ENCODE measurements at places on chromosomes 1 and 21.

DNA sequence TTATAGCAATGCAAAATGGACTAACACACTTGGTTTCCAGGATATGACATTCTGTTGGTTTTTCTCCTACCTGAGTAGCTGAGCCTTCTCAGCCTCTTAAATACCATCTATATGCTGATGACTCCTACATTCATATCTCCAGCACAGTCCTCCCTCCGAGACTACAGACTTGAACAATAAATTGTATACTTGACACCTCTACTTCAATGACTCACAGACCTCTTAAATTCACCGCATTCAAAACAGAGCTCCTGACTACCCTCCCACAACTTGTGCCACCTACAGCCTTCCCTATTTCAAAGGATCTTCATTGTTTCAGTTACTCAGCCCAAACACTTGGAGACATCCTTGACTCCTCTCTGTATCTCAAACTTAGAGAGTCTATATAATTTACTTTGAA lies 66.8 kb upstream of the ASB17 start:
- DNase-seq: no peak

- DNase-seq: no peak
Observed at GRCh38 chr1:156464825-156465452, 35.6 kb downstream of the MEF2D start.

DNA sequence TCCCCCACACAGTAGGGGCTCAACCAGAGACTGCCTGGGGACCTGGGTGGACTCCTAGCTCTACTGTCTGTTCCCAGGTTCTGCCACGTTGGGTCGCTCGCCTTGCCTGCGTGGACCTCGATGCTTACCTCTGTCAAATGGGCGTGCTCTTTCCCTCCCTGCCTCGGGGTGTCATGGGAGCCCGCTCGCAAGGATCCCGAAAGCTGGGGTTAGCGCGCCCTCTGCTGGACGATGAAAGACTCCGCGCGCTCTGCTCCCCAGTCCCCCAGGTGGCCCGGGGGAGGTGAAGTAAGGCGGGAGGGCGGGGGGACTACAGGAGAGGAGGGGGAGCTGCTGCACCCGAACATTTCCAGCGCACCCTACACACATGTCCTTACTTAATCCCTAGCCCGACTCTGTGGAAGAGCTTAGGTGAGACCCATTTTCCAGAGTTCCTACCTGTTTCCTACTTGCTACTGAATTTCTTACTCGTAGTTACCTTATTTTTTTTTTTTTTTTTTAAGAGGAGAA lies 2.3 kb upstream of the BSND start:
- DNase-seq: peak; percentile 23

DNA sequence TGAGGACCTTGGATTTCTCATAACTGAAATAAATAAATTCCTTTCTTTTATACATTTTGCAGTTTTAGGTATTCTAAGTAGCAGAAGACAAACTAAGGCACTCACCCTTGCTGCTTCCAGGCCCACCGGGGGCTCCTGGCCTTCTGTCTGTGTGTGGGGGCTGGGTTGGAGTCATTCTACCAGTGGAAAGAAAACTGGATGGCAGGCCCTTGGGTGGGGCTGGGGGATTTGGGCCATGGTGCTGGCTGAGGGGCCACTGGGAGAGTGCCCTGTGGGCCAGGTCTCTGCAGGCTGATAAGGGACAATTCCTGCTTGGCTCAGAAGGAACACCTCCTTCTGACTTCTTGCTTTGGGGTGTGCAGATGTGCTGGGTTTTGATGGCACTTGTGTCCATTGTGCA lies 54.0 kb upstream of the CSF3R start:
- no peak for DNase-seq

DNA sequence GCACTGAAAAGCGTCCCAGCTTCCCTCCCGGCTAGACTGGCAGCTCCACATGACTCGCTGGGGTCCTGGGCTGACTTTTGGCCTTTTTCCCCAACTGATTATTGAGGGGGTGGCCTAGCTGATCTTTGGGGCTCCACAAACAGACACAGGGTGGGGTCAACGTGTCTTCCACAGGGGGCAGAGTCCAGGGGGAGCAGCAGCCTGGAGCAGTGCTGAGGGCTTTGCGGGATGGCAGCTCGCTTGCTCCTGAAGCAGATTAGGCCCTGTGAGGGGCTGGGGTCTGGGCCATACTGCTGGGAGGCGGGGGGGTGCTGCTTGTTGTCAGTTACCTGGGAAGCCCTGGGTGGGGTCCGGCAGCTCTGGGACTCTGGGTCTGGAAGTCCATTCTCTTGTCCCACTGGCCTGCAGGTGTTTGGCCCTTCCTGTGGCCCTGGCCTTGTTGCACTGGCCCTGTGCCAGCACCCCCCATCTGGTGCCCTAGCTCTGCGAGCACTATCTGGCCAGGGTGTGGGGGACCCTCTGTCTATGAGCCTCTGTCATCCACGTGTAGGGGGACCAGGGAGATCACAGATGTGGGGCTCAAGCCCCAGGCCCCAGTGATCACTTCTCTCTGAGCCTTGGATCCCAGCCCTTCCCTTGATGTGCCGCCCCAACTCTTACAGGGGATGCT lies 12.3 kb upstream of the HES5 start:
- no peak for DNase-seq

DNA sequence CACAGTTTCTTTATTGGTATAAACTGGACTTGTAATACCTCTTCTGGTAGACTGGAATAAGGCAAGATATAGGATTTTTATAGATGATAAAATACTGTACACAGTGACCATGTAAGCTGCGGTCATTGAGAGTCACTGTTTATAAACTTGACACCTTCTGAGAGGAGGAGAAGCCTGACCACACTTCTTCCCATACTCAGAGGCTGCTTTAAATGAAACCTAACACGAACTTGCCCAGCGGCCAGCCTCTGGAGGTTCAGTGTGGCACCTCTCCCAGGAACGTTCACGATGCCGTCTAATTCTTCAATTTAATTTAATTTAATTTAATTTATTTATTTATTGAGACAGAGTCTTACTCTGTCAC lies 22.5 kb downstream of the MTARC1 start:
- DNase-seq: no peak

DNA sequence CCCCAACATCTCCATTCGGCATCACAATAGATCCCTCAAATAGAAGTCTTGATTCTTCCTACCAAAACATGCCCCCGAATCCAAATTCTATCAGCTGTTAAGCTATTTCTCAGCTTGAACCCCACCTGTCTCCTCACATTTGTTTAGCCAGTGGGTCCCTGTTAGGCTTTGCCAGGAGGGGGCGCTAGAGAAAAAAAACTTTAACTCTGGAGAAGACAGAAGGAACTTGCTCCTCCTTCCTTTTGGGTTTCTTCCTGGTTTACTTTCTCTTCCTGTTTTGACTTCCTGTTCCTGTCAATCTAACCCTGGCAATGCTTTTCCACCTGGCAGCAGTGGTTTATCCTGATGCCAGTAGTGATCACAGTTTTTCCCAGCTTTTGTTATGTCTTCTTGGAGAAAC lies 95.6 kb upstream of the KCNK1 start:
- peak; percentile 2 for DNase-seq

DNA sequence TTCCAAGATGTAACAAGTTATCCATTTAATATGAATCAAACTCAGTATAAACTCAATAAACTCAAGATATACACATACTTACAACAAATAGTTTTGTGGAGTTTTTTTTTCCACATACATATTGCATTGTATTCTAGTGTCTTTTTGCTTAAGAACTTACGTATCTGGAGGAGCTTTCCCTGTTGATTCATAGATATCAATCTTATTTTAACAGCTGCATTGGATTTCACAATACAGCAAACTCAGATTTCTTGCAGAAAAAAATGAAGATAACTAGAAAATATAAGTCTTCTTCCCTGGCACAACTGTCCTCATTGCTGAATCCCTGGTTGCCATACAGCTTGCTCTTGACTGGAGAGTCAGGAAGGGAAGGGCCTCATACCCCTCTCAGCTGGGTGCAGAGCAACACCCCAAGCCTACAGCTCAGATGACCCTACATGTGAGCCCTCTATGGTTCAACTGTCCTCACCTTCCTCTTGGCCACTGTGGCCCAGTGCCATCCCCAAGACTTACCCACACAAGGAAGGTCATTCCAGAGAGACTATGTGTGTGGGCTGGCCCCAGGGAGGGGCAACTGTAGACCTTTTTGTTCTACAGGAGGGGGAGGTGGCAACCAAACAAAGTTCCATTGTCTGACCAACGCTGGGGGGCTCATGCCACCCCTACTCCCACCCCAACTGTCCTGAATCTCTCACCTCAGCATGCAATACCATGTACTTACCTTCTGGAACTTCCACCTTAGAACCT lies 1.7 kb downstream of the MPZ start:
- no peak for DNase-seq

DNA sequence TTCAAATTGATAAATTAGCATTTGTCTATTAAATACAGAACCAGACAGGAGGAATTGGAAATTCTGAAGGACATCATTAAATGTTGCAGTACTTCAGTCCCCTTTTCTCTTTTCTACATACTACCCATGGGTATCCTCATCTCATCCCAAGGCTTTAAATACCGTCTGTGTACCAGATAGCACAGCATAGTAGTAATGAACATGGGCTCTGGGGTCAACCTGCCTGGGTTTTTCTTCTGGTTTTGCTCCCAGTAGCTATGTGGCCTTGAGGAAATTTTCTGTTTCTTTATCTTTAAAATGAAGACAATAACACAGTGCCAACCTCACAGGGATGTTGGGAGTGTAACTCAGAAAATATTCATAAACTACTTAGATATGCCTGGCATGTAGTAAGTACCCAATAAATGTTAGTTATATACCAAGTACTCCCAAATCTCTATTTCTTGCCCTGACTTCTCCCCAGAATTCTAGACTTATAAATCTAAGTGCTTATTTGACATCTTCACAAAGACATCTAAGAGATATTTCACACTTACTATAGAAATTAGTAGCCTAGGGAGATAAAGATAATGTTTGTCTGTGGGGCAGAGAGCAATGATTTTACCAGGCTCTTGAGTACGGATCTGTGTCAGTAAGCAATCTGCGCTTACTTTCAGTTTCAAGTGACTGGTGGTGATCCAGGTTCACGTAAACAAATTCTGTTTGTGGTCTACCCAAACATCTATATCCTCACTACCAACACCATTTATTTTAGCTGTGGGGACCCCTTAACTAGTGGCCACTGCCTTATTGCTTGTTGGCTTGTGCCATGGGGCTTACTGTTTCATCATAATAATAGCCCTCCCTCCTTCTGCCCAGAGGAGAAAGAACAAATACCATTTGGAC lies 37.3 kb downstream of the VANGL2 start:
- no peak for DNase-seq

- peak; percentile 81 for DNase-seq
Observed at GRCh38 chr1:229230140-229230892, 40.6 kb upstream of the RAB4A start.

DNA sequence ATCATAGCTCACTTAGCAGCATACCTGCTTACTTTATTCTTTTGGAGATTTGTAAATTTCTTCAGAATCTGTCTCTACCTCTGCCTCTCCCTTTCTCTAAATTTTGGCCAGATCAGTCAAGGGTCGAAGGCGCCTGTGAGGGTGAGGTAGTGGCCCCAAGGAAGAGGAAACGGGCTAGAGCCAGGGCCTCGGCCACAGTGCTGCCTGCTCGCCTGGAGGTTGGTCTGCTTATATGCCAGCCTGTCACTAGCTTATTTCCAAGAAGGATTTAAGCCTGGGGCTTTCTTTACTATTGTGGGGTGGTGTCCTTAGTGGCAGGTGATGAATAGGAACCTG lies 19.6 kb downstream of the PEX14 start:
- no peak for DNase-seq

DNA sequence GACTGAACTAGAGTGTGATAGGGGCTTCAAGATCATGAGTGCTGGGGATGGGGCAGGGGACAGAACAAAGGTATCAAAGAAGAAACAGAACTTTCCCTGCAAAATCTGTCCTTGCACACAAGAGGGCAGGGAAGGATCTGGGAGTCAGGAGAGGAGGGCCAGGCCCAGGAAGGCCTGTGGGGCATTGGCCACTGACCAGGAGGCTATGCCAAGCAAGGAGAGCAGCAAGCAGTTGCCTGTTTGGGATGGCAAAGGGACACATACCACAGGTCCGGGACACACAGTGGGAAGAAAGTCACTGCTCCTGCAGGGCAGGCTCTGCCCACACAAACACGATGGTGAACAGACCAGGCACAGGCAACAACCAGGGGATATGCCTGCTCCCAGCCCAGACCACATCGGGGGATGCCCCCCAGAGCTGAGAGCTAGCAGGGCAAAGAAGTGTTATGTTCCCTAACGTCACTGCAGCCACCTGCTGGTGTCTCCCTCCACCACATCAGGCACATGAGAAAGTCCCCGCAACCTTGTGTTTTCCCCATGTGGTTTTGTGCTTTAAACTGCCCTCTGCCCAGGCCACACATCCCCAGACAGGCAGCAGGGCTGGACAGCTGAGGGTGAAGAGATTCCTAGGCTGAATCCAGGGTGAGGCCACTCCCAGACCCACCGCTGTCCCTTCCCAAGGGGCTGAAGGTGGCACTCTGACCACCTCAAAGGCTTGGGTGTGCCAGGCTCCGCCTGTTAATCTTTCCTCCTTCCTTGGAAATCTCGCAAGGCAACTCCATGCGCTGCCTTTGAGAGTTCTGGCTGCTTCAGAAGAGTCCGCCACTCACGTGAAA lies 53.6 kb downstream of the KIF21B start:
- no peak for DNase-seq

GRCh38 chr1:118223426-118223825 lies 38.4 kb upstream of the SPAG17 start:
- DNase-seq: no peak

DNA sequence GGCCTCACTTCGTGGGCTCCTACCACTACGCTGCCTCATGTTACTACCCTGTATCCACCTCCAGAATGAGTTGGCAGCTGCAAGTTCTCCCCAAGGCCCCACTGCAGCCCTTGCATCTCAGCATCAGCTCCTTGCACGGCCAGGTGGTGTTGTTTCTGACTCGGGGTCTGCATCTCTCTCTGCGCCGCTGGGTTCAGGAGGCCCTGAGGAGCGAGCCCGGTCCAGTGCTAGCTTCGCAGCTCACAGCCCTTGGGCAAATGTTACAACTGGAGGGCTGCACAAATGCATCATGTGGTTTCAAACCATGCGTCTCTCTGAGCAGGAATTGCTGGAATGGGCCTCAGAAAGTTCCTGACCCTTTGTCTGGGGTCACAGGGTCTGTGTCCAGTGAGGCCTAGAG lies 3.2 kb upstream of the CLDN14 start:
- no peak for DNase-seq

- no peak for DNase-seq
Observed at GRCh38 chr1:29548091-29548490, 311.8 kb downstream of the PTPRU start.

DNA sequence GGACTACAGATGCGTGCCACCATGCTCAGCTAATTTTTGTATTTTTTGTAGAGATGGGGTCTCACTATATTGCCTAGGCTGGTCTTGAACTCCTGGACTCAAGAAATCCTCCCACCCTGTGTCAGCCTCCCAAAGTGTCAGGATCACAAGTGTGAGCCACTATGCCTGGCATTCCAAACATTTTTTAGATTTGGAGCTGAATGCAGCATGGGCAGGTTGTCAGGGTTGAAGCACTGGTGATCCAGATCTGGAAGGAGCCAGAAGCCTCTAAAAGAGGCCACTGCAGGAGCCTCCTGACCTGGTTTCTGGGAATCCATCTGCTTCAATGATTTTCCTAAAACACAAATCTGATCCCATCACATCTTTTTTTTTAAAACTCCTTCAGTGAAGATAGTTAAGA lies 1.8 kb upstream of the CTPS1 start:
- no peak for DNase-seq

All from substantia nigra (tissue), 51 donors.